ENCODE measurements at places on chromosomes 7 and 10.
A peak's percentile ranks its signal among the peaks of the same experiment; 100 is the strongest.

DNA sequence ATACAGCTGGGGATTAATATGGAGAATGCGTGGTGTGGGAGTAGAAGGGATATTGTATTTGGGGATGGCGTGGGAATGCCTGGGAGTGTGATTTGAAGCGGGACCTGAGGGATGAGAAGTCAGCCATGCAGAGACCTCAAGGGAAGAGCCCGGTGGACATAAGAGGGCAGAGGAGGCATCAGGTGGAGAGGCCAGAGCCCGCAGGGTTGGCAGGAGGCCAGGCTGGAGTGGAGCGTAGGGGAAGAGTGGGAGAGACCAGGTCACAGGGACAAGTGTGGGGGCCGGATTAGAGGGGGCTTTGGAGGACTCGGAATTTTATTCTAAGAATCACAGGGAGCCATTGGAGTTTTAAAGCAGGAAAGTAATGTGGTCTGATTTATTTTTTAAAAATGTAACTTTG is 2.0 kb downstream of the NDUFB2 start:
- no peak for DNase-seq

DNA sequence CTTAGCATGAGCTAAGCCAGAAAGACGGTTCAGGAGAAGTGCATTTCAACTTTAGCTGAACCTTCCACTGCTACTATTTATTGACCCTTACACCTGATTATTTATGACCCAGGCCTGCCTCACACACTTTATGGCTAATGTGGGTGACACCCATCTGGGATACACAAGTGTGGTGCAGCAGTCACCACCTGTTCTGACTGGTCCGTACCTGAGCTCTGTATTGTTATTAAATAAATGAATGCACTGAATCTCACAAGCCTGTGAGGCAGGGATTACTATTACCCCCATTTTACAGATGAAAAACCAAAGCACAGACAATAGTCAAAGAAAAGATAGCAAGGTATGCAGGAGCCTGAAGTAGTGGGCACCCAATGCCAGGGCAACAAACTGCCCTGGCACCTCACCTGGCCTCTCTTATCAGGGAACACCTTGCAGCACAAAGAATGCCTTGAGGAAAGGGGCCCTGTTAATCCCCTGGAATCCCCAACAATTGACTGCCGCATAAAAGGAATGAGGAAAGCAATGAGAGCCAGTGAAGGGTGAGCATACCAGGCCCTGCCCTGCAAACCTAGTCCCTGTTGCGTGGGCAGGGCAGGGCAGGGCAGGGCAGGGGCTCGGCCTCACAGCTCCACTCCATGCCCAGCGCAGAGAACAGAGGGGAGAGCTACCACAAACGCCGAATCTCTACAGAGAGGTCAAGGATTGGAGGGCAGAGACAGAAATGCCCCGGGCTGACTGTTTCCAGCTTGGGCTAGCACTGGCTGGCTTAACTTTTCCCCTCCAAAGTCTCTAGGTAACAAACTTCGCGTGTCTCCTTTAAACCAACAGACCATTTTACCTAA is 1.3 kb downstream of the ANXA11 start:
- no peak for DNase-seq

DNA sequence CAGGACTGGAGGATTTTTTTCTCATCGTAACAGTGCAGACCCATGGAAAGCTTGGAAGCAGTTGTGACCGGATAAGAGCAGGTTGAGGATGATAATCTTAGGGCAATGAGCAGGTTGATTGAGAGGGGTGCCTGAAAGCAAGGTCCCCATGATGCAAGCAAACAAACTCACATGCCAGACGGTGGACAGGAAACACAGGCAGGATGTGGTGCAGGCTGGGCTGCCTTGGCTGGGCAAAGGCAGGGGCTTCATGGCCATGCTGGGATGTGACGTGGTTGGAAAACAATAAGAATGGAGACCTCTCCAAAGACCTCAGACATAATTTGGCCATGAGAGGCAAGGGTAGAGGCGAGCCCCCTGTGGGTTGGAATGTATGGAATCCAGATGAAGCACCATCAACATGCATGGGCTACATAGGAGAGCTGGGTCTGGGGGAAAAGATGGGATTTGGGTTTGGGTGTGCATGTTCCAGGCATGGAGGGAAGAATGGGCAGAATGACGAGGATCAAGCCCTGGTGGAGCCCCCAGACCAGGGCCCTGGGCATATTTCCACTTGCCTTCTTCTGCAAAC is 58.3 kb downstream of the IKZF1 start:
- DNase-seq: peak; percentile 66

DNA sequence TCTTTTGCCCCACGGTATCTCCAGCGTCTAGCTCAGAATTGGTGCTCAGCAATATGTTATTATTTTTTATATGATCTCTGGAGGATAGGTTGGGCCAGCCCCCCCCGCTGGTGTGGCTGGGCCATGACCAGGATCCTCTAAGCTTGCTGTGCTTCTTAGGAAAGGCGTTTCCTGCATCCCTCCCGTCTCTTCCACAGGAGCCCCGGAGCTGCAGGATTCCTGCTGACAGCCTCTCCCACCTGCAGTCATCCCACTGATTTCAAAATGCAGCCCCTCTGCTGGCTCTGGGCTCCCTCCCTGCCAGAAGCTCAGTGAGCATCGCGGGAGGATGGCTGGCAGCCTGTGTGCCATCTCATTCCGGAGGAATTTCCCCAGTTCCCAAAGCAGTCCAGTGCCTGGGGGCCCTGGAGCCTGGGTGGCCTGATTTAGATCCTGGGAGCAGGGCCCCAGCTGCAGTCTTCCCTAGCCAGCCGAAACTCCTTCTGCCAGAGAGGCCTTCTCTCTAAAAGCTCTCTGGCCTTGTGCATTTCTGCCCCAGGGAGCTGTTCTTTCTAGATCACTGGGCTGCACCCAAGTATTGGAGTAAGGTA is 21.8 kb upstream of the GOLGA7B start:
- DNase-seq: no peak

DNA sequence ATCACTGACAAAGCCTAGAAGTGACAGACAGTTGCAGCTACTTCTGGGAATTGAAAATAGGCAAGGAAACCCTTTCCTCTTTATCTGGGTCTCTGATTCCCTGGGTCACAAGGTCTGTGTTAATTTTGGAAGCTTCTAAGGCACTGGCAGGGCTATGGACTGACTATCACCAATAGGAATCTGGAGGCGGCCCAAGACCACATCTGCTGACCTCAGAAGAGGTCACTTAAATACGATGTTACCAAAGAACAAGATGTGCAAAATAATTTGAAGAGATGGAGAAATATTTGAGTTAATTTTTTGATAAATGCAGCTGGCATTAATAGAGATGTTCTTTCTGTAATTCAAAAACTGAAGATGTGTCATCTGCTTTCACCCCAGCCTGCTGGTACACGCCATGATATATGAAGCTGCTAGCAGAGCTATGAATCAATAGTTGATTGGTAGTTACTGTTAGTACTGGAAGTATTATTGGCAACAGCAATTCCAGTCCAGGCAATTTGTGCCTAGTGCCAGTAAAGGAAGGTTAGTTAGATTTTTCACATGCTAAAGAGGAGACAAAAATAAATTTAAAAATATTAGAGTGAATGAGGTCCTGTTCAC is 5.5 kb upstream of the STEAP4 start:
- no peak for DNase-seq

- no peak for DNase-seq
Measured at GRCh38 chr7:30679664-30680063, 2.6 kb downstream of the CRHR2 start.

GRCh38 chr10:77350134-77350533 is 287.5 kb downstream of the KCNMA1 start:
- no peak for DNase-seq

DNA sequence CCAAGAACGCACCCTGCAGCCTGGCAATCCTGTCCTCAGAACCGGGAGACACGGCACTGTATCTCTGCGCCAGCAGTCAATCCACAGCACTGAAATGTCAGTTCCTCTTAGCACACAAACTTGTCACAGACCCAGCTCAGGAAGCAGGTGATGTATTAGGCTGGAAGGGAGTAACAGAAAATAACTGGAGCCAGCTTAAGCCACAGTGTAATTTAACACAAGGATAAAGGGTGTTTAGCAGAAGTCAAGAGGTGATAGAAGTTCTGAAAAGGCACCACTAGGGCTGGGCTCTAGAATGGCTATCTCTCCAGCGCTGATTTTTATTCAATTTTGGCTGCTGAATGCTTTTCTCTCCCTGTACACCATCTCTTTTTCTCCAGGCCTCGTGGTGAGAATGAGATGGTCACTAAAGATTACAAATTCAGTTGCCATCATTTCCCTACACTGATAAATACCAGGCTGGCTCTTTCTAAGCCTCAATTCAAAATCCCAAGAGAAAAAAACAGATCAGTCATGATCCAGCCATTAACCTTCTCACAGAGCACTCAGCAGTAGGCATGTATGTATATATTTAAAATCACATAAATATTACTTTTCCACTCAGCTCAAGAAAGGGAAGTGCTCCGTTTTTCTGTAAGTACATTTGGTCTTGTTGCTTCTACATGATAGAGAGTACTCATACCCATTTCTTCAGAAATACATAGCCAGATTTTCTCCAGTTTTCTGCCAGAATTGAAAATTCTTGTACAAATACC is 102.7 kb upstream of the PRSS1 start:
- DNase-seq: no peak

DNA sequence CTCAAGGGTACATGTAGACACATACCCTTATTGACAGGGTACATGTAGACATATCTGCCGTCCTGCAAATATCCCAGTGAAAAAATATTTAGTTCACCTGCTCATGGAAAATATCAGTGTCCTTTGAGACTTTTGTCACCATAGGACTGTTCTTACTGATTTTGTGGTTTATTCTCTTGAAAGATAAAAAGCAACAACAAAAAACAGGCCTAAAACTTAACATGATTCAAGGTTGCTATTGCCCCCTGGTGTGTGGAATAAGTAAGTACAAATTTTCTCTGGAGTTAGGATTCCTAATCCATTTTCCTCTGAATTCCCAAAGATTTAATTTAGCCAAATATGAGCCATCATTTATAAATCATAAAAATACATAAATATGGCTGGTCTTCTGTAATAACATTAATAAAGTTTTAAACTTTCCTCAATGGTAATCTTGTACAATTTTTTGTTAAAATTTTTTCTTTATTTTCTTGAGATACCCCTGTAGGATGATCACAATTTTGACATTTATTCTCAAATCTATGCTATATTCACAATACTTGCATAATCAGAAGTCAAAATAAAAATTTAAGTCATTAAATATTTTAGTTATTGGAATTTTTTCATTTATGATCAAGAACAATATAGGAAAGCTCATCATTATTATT is 741.4 kb upstream of the POT1 start:
- DNase-seq: no peak

GRCh38 chr7:150507947-150508602 is 6.6 kb upstream of the GIMAP7 start:
- peak; percentile 74 for DNase-seq

GRCh38 chr7:115106316-115106715 is 184.4 kb downstream of the MDFIC start:
- DNase-seq: no peak

- DNase-seq: no peak
Measured at GRCh38 chr10:95478185-95478584, 83.0 kb downstream of the SORBS1 start.

DNA sequence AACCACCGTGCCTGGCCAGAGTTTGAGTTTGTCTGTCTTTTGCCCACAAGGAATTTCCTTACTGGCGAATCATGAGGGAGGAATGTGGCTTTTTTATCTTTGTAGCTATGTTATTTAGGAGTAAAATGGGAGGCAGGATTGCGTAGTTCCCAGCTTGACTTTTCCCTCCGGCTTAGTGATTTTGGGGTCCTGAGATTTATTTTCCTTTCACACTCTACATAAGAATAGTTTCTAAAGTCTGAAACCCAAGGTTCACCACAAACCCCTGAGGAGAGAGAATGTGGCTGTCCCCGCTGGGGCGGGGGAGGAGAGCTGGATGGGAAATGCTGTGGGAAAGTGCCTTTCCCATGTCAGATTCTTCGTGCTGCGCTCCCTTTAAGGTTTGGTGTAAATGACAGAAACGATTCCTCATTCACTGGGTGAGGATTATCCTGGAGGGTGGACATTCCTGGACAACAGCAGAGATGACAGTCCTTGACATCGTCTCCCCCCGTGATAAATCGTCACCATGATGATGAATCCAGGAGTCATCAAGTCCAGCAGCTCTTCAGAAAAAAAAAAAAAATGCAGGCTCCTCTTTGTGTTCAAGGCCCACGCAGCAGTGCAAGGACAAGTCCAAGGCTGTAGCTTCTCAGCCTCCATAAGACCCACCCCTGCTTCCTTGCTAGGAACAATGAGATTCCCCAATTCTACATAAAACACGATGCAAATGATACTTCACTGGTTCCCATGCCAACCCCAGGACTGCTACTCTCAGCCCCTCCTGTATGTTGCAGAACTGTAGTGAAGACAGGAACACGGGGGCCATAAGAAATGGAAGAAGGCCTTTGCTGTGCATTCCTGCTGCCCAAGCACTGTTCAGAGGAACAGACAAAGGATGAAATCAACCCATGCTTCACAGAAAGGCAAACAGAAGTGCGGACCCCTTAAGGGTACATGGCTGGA is 233.1 kb downstream of the CCDC3 start:
- DNase-seq: no peak

GRCh38 chr7:27199849-27200760 is at the start of gene HOXA13:
HOXA13 (minus strand) TSS chr7:27200091; CDS start chr7:27200077, 14 bp downstream.
- no peak for DNase-seq

- no peak for DNase-seq
Measured at GRCh38 chr7:132511921-132512320, 64.3 kb downstream of the PLXNA4 start.

DNA sequence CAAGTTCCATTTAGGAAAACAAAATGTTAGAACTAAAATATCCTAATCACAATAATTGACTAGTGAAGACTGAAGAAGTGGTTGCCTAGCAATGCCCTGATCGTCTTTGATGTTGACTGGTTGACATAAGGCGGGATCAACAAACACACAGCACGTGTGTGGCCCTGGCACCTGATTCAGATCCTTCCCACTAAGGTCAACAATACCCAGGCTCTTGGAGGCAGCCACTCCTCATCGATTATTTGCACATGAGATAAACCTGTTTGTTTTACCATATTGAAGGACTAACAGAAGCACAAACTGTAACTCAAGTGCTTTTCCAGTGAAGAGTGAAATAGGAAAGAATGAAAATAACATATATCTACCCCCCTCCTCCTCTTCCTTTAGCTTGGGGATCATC is 15.6 kb downstream of the FANK1 start:
- no peak for DNase-seq

- no peak for DNase-seq
Measured at GRCh38 chr10:102863660-102864059, 5.6 kb upstream of the AS3MT start.

DNA sequence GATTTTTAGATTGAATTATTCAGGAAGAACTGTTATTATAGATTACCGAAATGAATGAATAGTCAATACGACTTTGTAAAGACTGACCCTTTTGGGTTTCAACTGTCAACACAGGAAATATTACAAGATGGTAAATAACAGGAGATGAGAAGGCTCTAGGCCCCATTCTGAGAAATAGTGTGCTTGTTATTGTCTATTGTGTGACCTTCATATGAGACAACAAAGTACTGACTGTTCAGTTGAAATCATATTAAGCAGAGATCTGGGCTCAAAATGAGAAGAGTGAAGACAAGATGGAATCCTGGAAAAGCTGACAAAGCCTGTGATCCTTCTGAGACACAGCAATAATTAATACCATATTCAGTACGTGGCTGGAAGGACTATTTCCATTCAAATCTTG is 503.8 kb downstream of the INHBA start:
- no peak for DNase-seq

GRCh38 chr7:71491336-71491735 is 359.4 kb downstream of the GALNT17 start:
- DNase-seq: no peak
